ENCODE measurements at places on chromosomes 3 and 15.

GRCh38 chr15:69914040-69914439, 183.7 kb downstream of the TLE3 start:
- DNase-seq, result no peak

GRCh38 chr3:126888186-126888760, 94.6 kb upstream of the PLXNA1 start:
- no peak for DNase-seq

DNA sequence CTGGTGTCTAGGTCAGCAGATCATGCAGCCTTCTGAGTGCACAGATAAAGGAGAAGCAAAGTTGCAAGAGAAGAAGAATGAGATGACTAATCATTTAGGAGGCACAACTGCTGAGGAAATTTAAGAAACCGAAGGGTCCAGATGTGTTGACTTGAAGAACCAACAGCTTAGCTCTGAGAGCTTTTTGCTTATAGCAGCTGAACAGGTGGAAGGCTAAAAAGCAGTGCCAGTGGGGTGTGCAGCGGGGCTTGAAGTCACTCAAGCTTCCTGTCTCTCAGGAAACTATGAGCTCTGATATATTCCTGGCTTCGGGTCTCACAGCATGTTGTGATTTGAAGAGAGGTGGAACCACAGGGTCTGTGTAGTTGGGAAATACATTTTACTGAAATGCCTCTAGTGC, 305.7 kb downstream of the RYR3 start:
- no peak for DNase-seq

DNA sequence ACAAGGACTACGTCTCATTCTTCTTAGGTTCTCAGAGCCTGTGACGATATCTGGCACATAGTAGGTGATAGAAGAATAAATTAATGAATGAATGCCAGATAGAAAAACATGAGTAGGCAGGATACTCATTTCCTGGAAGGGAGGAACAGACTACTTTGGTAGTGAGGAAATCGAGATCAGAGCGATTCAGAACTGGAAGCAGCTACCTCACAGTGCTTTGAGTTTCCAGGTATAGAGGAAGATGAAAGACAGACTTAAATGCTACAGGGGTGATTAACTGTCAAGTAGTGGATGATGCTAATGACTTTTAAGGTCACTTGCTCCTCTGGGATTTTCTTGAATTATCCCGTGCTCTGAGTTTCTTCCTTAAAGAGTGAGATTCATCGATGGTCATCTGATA, 951.5 kb upstream of the CFAP20DC start:
- no peak for DNase-seq

GRCh38 chr15:59736181-59736580, 47.1 kb upstream of the BNIP2 start:
- no peak for DNase-seq

DNA sequence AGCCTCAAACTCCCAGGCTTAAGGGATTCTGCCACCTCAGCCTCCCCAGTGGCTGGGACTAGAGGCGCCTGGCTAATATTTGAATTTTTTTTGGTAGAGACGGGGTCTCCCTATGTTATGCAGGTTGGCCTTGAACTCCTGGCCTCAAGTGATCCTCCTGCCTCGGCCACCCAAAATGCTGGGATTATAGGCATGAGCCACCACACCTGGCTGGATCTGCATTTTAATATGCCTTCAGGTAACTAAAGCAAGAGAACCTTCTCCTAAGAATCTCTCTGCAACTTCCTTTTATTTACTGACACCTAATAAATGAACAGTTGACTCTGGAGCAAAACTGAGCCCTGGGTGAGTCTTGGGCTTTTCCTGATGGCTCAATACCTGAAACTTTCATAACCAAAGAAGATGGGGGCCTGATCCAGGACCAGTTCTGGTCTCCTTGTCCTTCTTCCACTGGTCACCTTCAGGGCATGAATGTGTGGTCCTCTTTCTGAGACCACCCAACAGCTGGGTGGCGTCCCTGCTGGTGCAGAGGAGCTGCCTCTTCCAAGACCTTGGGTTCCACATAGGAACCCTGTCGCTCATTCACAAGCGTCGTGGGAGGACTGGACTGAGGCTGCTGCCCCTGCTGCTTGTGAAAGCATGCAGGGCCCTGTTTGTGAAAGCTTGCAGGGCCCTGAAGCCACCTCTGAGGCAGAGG, 28.2 kb downstream of the CCR9 start:
- no peak for DNase-seq

DNA sequence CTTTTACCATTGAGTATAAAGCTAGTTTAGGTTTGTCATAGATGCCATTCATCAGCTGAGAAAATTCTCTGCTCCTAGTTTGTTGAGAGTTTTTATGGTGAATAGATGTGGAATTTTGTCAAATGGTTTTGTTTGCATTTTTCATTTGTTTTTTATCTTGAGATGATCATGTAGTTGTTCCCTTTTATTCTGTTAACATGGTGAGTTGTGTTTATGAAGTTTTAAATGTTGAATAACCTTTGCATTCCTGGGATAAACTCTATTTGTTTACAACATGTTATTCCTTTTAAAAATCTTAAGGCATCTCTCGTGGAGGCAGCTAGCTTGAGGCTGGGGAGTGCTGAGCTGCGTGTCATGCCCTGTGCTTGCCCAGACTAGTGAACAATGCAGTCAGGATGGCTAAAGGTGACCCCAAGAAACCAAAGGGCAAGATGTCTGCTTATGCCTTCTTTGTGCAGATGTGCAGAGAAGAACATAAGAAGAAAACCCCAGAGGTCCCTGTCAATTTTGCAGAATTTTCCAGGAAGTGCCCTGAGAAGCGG, 48.5 kb downstream of the ANAPC13 start:
- no peak for DNase-seq

DNA sequence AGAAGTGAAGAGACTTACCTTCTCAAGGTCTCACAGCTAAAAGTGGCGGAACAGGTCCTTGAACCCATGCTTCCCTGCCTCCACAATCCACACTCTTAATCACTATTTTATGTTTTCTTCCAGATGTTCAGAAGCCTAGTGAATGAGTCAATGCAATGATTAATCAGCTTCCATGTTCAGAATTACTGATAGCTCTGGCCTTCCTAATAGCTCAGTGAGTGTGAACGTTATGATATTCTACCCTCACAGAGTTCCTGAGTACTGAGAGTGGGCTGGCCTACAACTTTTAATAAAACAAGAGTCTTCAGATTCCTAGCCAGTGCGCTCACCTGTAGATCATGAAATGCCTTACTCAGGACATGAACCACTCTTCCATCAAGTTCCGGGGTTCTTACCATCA, 443.0 kb upstream of the ADAMTS9 start:
- DNase-seq, result no peak

GRCh38 chr3:1700650-1701049, 398.0 kb upstream of the CNTN4 start:
- DNase-seq, result no peak

DNA sequence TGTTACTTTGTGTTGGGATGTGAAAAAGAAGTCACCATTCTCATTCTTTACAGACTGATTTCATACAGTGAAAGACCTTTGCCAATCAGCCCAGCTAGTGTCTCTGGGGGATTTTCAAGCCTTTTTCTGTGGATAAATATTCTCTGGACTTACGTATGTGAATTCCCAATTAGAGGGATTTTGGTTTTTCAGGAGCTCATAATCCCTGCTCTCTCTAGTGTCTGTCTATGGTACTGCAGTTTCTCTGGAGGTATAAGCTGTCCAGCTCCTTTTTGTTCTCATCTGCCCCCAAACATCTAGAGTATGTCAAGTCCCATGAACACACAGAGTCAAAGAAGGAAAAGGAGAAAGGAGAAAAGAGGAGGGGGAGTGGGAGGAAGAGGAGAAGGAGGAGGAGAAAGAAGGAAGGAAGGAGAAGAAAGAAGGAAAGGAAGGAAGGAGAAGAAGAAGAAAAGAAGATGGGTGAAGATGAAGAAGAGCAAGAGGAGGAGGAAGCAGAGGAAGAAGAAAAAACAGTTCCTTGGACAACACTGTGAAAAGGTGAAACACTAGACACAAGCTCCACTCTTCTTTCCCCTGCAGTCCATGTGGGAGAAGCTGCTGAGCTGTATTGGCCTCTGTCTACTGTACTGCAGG, 218.6 kb downstream of the GREM1 start:
- DNase-seq, result no peak

- no peak for DNase-seq
Observed at GRCh38 chr3:72150634-72151412, 365.9 kb upstream of the PROK2 start.

Measured in stimulated activated CD8-positive, alpha-beta memory T cell treated with anti-CD3 and anti-CD28 coated beads, Interleukin-2, amount 100 ng/mL, for 1 hour (primary cell).